Effector CD8-positive, alpha-beta T cell (primary cell): ENCODE measurements at places on chromosomes 3 and 15.

DNA sequence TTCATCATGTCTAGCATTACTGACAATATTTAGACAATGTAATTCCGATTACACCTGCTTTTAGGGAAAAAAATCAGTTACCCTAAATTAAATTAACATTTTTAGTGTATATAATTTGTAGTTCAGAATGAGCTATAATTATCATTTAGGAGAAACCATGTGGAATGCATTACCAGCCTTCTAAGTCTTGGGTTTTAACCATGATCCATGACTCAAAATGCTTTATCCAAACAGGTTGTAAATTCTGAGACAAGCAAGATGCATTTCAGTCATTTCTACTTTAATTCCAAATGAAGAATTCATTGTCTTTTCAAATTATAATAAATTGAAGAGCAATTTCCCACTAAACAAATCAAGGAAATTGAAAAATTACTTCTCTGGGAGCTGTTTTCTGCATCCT, 243.7 kb upstream of the LRIG1 start:
- no peak for DNase-seq

- DNase-seq, result no peak
Observed at GRCh38 chr3:8952130-8952529, 11.1 kb downstream of the RAD18 start.

DNA sequence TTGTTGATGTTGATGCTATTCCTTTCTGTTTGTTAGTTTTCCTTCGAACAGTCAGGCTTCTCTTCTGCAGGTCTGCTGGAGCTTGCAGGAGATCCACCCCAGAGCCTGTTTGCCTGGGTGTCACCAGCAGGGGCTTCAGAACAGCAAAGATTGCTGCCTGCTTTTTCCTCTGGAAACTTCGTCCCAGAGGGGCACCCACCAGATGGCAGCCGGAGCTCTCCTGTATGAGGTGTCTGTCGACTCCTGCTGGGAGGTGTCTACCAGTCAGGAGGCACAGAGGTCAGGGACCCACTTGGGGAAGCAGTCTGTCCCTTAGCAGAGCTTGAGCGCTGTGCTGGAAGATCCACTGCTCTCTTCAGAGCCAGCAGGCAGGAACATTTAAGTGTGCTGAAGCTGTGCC, 303.2 kb downstream of the ZIC1 start:
- DNase-seq, result no peak

GRCh38 chr15:75639191-75639708, 774 bp downstream of the IMP3 start:
- DNase-seq, result no peak

DNA sequence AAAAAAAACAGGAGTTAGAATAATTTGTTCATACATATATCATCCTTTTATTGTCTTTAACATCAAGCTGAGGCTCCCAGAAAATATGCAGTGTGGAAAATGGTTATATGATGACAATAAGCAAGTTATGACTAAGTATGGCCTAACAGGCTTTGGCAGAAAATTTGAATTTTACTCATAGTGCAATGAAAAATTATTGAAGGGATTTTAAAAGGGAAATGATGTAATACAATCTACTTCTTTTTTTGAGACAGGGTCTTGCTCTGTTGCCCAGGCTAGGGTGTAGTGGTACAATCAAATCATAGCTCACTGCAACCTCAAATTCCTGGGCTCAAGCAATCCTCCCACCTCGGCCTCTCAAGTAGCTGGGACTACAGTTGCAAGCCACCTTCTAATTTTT, 78.7 kb downstream of the FAIM start:
- DNase-seq, result no peak

GRCh38 chr3:18481946-18482548, 56.9 kb upstream of the SATB1 start:
- no peak for DNase-seq

GRCh38 chr3:14875411-14876175, 56.8 kb downstream of the FGD5 start:
- DNase-seq, result no peak

- no peak for DNase-seq
Observed at GRCh38 chr3:115836944-115837343, 213.6 kb downstream of the GAP43 start.

DNA sequence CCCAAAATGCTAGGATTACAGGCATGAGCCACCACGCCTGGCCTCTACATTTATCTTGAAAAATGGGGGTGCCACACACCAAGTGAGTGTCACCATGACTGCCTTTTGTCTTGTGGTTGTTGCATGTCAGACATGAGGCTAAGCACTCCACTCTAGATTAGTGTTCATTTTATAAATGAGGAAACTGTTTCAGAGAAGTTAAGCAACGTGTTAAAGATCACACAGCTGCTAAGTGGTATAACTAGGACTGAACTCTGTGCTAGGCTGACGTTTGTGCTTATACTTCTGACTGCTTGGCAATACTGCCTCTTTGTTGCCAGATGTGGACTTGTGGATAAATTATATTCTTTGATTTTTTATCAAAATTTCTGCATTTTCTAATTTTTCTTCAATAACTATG, 50.8 kb upstream of the SMAD6 start:
- DNase-seq, result no peak

DNA sequence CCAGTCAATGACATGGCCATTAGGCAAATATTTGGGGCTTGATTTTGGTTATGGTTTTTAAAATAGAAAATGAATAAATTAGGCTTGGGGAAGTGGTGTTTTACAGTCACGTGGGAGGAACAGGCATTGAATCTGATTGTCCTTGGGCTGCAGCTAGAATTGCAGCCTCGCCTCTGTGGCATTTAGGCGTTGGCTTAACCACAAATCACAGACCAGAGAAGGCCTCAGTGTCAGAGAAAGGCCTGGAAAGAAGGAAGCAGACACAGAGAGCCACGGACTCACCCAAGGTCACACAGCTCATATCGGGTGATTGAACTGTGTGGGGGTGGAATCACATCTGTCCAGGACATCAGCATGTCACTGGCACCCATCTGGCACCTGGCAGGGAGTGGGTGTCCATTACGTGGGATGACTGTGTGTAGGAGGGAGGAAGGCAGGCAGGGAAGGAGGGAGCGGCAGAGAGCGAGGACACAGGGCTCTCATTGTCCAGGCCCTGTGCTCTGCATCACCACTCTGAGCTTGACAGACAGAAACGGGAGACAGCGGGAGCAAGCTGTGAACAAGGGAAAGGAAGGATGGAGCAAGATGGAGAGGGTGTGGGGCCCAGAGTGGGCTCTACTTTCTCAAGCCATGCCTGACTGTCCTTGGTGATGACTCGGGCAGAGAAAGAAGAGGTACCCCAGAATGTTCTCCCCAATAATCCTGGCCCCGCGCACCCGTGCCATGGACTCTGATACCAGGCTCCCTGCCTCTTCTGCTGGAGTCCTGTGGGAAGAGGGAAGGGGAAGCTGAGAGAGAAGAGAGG, 186.4 kb downstream of the FAM43A start:
- no peak for DNase-seq

GRCh38 chr15:80788536-80788935, 9.4 kb downstream of the CEMIP start:
- DNase-seq, result no peak

DNA sequence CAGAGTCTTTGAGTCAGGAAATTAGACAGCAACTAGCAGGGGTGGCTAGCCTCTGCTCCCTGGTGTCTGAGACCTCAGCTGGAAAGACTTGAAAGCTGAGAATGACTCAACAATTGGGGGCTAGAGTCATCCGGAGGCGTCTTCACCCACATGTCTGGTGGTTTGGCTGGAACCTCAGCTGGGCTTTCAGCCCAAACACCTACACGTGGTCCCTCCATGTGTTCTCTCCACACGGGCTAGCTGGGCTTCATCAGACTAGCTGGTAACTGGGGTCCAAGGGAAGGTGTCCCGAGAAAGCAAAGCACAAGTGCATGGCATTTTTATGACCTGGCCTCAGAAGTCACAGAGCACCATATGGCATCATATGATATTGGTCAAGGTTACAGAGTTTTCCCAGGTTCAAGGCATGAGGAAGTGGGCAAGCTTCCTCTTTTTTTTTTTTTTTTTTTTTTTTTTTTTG, 19.9 kb upstream of the ABHD2 start:
- DNase-seq, result no peak

DNA sequence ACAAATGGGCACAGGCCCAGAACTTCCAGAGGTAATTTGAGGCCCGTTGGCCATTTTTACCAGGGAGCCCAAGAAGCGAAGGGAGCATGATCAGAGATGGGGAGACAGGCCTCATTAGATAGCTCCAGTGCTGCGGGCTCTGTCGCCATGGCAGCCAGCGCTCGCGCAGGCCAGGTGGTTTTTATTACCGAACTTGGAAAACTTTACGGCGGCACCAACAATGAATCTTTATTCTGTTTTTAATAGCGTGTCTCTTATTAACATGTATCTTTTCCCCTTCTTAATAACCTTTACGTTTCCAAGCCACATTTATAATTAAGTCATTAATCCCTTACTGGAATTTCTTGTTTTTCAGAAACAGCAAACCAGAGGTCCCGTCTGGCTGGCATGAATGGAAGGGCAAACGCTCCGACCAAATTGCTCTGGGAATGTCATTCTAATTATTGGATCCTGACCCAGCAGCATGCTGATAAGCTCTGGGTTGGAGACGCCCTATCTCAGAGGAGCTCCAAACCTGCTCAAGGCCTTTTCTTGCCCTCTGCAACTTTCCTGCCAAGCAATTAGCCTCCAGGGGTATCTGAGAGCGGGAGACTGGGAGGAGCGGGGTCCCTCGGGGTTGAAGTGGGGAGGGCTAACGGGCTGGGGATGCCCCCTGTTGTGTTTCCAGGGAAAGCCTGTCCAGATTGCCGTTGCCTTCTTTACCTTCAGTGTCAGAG, 256.4 kb downstream of the TLE3 start:
- DNase-seq, result no peak

- no peak for DNase-seq
Observed at GRCh38 chr3:152276681-152277080, 8.0 kb downstream of the MBNL1 start.

DNA sequence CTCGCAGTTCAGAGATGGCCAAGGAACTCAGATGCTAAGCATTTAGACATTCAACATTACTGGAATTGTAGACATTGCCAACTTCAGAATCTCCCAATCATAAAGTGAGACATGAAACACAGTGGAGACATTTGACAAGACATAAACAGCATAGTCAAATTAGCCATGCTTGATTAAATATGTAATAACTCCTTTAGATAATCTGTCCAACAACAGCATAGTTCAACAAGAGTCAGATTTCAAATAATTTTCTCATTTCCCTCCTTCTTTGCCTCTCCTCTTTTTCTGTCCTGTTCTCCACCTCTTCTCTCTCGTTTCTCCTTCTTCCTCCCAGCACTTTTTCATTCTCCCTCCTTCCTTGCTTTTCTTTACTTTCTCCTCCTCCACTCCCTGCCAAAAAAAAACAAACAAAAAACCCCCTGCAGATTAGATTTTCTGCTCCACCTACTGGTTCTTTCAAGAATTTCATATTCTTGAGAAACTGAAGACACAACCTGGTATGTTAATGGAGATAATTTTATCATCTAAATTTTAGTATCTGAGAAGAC, 20.2 kb downstream of the CPOX start:
- no peak for DNase-seq

- DNase-seq, result no peak
Observed at GRCh38 chr3:122987231-122987630, 40.3 kb downstream of the SEMA5B start.

DNA sequence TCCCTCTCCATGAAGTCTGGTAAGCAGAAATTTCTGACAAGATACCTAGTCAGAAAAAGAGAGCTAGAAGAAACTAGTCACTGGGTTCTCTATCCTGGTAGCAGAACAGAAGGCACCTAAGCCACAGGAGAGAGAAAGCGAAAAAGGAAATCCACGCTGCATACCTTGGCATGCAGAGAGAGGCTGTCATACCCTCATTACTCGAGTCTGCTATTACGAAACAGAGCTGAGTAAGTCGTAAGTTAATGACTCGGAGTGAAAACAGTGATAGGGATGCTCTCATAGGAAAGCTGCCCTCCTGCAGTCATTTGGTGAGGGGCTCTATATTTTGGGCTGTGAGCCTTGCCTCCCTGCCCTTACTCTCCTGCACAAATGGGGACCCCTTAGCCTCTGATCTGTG, 16.2 kb downstream of the CLRN1 start:
- no peak for DNase-seq
